A549 treated with CpdA at 1 μM for 4 hours (cell line): ENCODE measurements at places on chromosomes 7 and 10. TPM values are rescaled to one million over a fixed set of nuclear protein-coding genes. Genes with fewer than 3 reads are reported as not detected.

ATG9B gene
- 0.64 to 0.97 TPM (median 0.86 TPM) in 5 replicates for total RNA-seq

STK31 gene
- total RNA-seq: 0.27 to 0.81 TPM (median 0.62 TPM) in 5 replicates

TMEM236 gene
- 0.05 to 0.12 TPM (median 0.07 TPM) in 5 replicates for total RNA-seq

HSPA12A gene
- 11.9 to 14.6 TPM (median 13.5 TPM) in 5 replicates for total RNA-seq

PSPH gene
- total RNA-seq: 26.1 to 33.1 TPM (median 28.6 TPM) in 5 replicates

TMEM26 gene
- 0.06 to 0.13 TPM (median 0.10 TPM) in 4 of 5 replicates, not detected in the other for total RNA-seq

NDUFB2 gene
- 362 to 406 TPM (median 394 TPM) in 5 replicates for total RNA-seq

HNRNPF gene
- 311 to 349 TPM (median 341 TPM) in 5 replicates for total RNA-seq

KAZALD1 gene
- total RNA-seq: 2.2 to 2.9 TPM (median 2.3 TPM) in 5 replicates

PDE6C gene
- not detected in 5 replicates for total RNA-seq

NFE2L3 gene
- total RNA-seq: 8.3 to 11.3 TPM (median 9.4 TPM) in 5 replicates

FANK1 gene
- total RNA-seq: 3.1 to 3.8 TPM (median 3.7 TPM) in 5 replicates

KIAA1549 gene
- 6.3 to 8.3 TPM (median 7.3 TPM) in 5 replicates for total RNA-seq

MKX gene
- total RNA-seq: not detected in 5 replicates

NXPH1 gene
- total RNA-seq: not detected in 5 replicates

EBF3 gene
- 0.11 to 0.21 TPM (median 0.16 TPM) in 5 replicates for total RNA-seq

FEZF1 gene
- not detected in 5 replicates for total RNA-seq

C7orf57 gene
- 0.26 to 0.61 TPM (median 0.37 TPM) in 5 replicates for total RNA-seq

ADRB1 gene
- total RNA-seq: 0.41 to 0.94 TPM (median 0.74 TPM) in 5 replicates

GPR85 gene
- not detected in 5 replicates for total RNA-seq

ZNF679 gene
- total RNA-seq: not detected in 5 replicates

TAS2R4 gene
- total RNA-seq: 0.06 to 0.26 TPM (median 0.12 TPM) in 5 replicates

SYT15 gene
- total RNA-seq: 2.2 to 2.8 TPM (median 2.6 TPM) in 5 replicates

FAM25G gene
- 1.1 to 2.6 TPM (median 1.4 TPM) in 4 of 5 replicates, not detected in the other for total RNA-seq

PDE1C gene
- total RNA-seq: 4.3 to 6.2 TPM (median 5.6 TPM) in 5 replicates

AUTS2 gene
- total RNA-seq: 2.9 to 4.8 TPM (median 4.2 TPM) in 5 replicates

OR2A12 gene
- total RNA-seq: not detected in 5 replicates

UBE3C gene
- total RNA-seq: 57.0 to 71.2 TPM (median 64.5 TPM) in 5 replicates

SLC13A4 gene
- not detected in 5 replicates for total RNA-seq

MPLKIP gene
- 33.0 to 43.3 TPM (median 39.3 TPM) in 5 replicates for total RNA-seq

HYAL4 gene
- 0.08 to 0.13 TPM (median 0.09 TPM) in 3 of 5 replicates, not detected in the others for total RNA-seq

GJD4 gene
- 0.09 TPM in 1 of 5 replicates, not detected in the others for total RNA-seq

SEC31B gene
- 2.2 to 3.1 TPM (median 2.5 TPM) in 5 replicates for total RNA-seq

NAT16 gene
- total RNA-seq: 0.13 to 0.25 TPM (median 0.17 TPM) in 4 of 5 replicates, not detected in the other

XPNPEP1 gene
- 32.0 to 41.8 TPM (median 36.7 TPM) in 5 replicates for total RNA-seq

GAD2 gene
- not detected in 5 replicates for total RNA-seq

TET1 gene
- total RNA-seq: 0.34 to 0.75 TPM (median 0.42 TPM) in 5 replicates
